ENCODE measurements at places on chromosomes 2 and 18. TPM values are rescaled to one million over a fixed set of nuclear protein-coding genes. Genes with fewer than 3 reads are reported as not detected.

GRCh38 chr18:13556502-13556901, 169.9 kb downstream of the FAM210A start:
- no peak for DNase-seq

GRCh38 chr2:19885791-19886190, 16.0 kb downstream of the TTC32 start:
- DNase-seq, result no peak

- DNase-seq, result no peak
Observed at GRCh38 chr2:183162362-183162761, 38.1 kb downstream of the NUP35 start.

DNA sequence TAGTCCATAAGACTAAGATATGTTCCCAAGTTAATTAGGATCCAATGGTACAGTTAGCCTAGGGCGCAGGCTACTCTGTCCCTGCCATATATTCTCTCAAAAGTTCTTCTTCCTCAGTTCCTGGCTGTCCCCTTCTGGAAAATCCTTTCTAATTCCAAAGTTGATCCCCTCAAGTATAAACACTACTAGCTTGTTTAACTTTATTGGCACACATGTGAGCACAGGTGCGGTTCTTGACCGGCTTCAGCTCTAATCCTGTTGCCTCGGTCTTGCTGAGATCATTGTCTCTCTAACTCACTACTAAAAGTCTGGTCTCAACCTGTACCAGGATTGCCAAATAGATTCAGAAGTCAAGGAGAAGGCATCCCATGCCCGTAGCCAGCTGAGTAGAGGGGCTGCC, 89.0 kb downstream of the SEMA4F start:
- no peak for DNase-seq

GRCh38 chr2:223297788-223298187, 245.8 kb downstream of the KCNE4 start:
- DNase-seq, result no peak

DNA sequence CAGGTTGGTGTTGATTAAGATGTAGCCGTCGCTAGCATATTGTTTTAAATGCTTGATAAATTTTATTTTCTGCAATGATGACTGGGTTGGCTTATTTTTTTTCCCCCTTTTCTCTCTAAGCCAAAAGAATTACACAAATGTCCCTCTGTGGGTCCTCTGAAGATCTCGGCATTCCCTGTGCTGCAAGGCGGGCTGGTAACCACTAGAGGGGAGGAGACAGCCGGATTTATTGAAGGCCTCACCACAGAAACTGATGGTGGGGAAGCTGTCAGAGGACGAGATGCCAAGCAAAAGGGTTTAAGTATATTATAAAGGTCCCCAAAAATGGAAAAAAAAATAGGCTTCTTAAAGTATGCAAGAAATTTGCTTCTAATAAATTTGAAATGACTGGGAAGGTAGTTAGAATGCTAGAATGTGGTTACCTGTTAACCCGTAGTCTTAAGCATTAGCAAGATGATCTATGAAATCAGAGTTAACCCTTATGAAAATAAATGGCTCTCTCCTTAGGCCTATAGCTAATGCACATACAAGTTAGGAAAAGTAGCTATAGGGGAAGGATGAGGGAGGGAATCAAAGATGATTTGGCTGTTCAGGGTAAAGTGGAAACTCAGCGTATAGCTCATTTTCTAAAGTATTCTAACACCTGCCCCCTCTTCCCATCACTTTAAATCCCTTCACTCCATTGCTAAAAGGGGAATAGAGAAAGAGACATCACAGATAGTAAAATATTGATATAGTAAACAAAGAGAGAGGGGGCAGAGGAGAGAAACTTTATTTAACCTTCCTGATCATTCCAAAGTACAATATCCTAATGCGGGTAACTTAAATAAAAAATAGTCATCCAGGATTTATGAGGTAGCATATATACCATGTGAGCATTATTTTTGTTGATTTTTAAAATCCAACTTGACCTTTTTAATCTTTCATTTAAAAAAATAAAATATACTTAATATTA, 894.5 kb upstream of the POU3F3 start:
- DNase-seq, result peak; percentile 11

DNA sequence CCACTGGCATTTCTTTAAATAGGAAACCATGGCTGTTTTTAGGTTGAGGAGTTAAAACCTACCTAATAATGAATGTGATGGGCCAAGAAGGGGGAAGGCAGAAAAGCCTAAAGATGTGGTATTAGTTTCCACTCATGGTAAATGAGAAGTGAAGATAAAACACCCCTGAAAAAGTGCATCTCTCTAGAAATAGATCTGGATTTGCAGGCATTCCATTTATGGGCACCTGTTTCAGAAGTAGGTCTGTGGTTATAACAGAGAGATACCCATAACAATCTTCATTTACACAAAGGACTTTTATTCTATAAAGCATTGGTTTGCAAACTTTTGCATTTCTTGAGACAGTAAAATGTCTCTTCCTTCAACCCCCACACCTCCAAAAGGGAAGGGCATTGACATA, 62.1 kb downstream of the PRKCE start:
- DNase-seq, result no peak

DNA sequence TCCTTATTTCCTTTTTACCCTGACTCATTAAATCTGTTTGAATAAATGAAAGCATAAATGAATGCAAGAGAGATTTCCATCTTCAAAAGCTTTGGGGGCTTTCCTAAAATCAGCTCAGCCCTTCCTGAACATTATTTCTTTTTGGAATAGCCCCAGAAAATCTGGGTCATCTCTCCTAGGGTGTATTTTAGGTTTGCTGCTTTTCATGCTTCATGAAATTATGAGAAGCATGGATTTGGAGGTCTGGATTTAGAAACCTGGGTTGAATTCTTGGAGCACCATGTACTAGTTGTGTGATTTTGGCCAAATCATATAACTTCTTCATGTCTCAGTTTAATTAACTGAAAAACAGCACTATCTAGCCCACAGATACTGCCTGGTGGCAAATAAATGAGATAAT, 24.0 kb upstream of the PELI1 start:
- DNase-seq, result no peak

The AP1S3 gene
- 10.7 TPM for total RNA-seq

The ALPI gene
- total RNA-seq, result not detected

The ZAP70 gene
- total RNA-seq, result 167 TPM

The TPRKB gene
- 32.5 TPM for total RNA-seq
